ENCODE measurements at places on chromosomes 7 and 10.

DNA sequence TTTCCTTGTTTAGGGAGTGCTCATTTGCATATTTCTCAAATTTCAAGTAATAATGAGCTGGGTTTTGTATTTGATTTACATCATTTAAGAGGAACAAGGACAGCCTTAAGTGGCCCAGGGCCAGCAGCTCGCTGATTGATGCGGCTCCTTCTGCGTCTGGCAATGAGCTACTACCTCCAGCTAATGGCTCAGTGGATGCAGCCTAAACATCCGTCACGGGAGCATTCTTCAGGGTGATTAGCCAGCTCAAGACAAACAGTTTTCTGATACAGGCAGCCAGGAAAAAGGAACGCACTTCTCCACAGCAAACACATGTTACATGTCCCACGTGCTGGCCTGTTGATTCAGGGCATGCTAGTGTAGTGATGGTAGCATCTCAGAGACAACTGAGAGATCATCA, 169.3 kb upstream of the TCERG1L start:
- no peak for DNase-seq

DNA sequence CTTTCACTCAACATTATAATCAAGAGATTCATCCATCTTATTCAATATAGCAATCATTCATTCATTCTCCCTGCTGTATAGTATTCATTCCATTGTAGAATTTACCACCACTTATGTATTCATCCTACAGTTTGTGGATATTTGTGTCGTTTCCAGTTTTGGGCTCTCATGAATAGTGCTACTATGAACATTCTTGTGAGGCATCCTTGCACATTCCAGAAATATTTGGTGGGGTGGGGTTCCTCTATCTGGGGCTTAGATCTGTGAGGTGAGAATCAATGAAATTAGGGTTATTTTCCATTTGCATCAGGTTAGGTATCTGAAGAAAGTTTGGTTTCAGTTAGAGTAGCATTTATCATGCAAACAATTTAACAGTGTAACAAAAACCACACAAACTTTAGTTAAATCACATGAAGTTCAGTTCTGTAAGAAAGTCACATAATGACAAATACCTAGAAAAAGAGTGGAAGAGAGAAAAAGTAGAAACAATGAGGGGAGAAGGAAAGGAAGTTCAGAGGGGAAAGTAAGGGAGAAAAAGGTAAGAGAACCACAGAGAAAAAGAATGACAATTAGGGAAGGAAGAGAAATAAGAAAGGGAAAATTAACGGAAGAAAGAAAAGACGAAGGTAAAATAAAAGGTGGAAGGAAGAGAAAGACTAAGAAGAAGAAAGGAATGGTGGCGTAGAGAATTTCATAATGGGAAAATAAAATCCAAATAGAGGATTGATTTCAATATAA, 25.3 kb upstream of the CBLL1 start:
- no peak for DNase-seq

GRCh38 chr7:18916826-18917225, 200.6 kb downstream of the TWIST1 start:
- no peak for DNase-seq

DNA sequence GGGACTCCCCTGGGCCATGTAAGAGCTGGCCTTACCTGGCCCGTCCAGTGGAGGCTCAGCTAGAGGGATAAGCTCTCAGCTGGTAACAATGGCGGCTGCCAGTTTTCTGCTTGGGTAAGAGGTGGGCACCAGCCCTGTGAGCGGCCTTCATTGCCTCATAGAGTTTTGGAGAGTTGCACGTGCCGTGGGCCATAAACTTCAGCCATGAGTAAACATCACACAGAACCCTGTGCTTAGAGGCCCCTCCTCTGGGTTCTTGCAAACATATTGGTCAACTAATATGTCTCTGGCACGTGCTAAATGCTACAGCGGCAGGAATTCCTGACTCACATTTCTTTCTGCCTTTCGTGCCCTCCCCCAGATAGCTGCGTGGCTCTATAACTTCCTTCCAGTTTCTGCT, 103.9 kb upstream of the LEP start:
- no peak for DNase-seq

- DNase-seq, result no peak
Measured at GRCh38 chr10:94493463-94493862, 52.1 kb upstream of the HELLS start.

DNA sequence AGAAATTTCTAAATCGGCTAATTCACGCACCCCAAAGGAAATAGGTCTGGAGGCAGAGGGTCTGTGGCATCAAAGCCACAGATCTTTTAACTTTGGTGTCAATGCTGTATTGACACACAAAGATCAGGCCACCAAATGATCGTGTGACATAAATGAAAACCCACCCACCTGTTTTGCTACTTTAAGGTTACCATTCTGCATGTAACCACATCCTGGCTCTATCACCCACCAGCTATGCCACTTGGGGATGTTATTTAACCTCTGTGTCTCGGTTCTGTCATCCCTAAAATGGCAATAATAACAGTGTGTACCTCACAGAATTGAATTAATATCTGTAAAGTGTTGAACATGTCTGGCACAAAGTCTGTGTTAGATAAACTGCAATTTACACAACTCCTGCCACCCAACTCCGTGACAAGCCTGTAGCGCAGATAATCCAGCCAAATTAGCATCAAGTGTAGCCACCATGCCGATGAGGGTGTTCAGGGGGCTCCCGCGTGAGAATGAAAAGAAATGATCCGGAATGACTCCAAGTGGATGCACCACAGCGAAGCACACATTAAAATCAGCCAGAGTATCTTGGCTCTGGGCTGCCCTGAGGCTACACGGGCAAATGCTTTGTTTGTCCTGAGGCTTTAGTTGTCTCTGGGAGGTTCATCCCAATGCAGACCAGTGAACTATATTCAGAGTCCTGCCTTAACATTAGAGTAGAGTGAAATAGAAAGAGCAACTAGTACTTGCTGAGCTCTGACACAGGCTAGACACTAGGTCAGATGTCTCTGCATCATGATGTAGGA, 158.4 kb upstream of the NEBL start:
- no peak for DNase-seq

GRCh38 chr10:31070691-31071090, 39.0 kb upstream of the ZNF438 start:
- DNase-seq, result no peak

- no peak for DNase-seq
Measured at GRCh38 chr7:1659696-1660095, 10.4 kb upstream of the ELFN1 start.

DNA sequence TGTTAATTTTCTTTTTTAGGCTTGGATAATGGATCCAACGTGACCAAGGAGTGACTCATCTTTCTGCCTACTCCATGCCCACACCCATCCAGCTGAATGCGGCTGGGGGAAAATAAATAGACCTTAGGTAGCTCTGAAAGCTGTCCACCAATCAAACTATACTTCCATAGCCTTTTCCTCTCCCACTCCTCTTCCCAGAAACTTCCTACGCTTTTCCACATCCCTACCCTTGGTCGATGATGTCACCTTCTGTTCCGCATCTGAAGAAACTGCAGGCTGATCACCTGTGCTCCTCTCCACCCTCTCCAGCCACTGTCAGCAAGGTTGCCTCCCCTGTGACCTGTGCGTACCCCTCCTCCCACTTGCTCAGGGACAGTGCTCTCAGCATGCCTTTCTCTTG, 359.8 kb upstream of the KLF6 start:
- DNase-seq, result no peak

- DNase-seq, result no peak
Measured at GRCh38 chr10:131258256-131258655, 53.3 kb downstream of the TCERG1L start.

GRCh38 chr7:140035400-140036223, 27.1 kb downstream of the PARP12 start:
- no peak for DNase-seq

Data from SW 1271 (cell line).